ENCODE measurements at places on chromosomes 6 and 20.

- peak; percentile 62 for DNase-seq
Observed at GRCh38 chr20:49482621-49483017, at the start of gene KCNB1. Gene KCNB1 (minus strand): TSS chr20:49482668. CDS start chr20:49482480, 188 bp downstream.

DNA sequence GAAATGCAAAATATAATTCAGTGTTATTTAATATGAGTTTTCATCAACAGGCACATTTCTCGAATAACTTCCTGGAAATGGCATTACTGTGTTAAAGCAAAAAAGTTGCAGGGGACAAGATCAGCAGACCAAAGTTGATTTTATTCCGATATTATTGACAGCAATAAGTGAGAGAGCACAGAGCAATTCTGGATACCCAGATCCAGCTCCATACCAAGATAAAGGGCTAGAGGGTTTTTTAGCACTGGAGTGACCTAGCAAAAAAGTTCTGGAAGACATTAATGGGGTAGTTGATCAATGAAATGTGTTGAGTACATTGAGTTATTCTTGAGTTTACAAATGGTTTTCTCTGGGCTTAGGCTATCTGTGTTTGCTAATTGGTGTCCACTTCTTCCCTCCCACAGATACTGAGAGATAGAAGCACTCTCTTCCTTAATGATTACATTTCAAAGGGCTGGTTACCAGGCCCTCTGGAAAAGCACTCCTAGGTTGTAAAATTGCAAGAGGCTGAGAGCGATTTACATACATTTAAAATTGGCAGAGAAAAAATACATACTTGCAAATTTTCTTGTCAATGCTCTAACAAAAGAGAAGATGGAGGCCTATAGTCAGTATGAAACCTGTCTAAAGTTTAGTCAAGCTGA, 47.0 kb upstream of the MANEA start:
- DNase-seq, result no peak

- DNase-seq, result no peak
Observed at GRCh38 chr6:63886341-63886740, 250.7 kb downstream of the PHF3 start.

- no peak for DNase-seq
Observed at GRCh38 chr6:37456816-37457560, 24.0 kb downstream of the CMTR1 start.

GRCh38 chr6:16669227-16669626, 92.0 kb downstream of the ATXN1 start:
- peak; percentile 66 for DNase-seq

GRCh38 chr20:55052459-55052858, 577.1 kb downstream of the DOK5 start:
- DNase-seq, result no peak

GRCh38 chr6:38976801-38977500, 71.6 kb upstream of the GLP1R start:
- no peak for DNase-seq

GRCh38 chr6:76351275-76351674, 278.8 kb upstream of the IMPG1 start:
- no peak for DNase-seq

DNA sequence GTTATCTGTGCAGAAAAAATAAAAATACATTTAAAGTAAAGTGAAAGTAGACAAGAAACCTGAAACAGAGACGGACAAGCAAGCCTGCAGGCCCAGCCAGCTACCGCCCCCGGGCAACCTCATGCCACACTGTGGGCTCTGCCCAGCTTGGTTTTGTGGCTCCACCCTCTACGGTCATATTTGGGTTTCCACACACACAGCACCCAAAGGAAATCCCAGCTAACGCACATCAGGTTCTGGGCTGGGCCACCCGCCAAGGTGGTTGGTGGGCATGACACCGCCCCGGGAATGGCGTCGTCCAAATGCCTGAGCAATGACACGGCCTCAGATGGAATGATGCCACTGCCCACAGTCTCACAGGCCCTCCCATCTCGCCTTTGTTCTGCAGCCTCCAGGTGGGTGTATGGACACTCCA, 22.9 kb downstream of the FAM110A start:
- peak; percentile 62 for DNase-seq

DNA sequence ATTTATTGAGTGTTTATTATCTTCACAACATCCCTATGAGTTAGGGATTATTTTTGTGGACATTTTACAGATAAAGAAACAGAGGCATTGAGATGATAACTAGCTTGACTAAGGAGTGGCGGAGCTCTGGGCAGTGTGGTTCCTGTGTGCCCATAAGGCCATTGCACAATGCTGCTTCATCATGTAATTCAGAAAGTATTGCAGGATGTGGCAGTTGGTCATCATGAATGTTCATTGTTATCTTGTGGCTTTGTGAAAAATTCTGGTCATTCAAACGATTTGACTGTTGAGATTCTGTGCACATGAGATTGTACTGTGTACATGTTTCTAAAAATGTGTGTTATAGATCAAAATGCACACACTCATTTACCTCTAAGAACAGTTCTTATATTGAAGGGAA, 150.8 kb downstream of the ESR1 start:
- no peak for DNase-seq

DNA sequence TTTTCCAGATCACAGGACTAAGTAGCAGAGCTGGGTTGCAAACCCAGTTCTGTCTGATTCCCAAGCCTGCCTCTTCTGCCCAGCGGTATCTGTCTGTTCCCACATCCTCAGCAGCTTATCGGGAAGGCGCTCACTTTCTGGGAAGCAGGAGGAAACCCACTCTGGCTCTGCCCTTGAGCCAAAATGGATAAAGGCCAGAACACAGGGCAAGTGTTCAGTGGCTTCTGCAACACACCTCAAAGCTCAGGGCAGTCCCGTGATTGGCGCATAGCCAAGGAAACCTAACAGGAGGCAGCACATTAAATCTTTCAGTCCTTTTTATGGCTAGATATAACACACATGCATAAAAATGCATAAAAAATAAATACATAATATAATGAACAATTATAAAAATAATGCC, 262.2 kb downstream of the NRN1 start:
- DNase-seq, result no peak

- DNase-seq, result peak; percentile 69
Observed at GRCh38 chr6:169959136-169960002, 207.9 kb downstream of the ERMARD start.

- DNase-seq, result no peak
Observed at GRCh38 chr20:45765307-45765875, 26.3 kb downstream of the WFDC3 start.

DNA sequence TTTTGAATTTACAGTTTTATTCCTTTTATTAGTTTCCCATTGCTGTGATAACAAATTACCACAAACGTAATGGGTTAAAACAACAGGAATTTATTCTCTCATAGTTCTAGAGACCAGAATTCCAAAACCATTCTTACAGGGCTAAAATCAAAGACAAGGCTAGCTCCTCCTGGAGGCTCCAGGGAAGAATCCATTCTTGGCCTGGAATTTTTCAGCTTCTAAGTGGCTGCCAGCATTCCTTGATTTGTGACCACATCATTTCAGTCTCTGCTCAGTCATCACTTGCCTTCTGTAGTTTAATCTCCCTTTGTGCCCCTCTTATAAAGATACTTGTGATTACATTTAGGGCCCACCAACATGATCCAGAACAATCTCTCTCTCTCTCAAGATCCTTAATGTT, 897 bp upstream of the SEL1L2 start:
- DNase-seq, result no peak
